ENCODE measurements at places on chromosomes 12 and 14. TPM values are rescaled to one million over a fixed set of nuclear protein-coding genes. Genes with fewer than 3 reads are reported as not detected.

The CPNE6 gene
- total RNA-seq: not detected

The MYBPC1 gene
- total RNA-seq: not detected

The TSPAN9 gene
- total RNA-seq: 24.6 TPM

The ABCC9 gene
- 37.9 TPM for total RNA-seq

Measured in uterine smooth muscle cell (primary cell).